ENCODE measurements at places on chromosomes 12 and 14.

DNA sequence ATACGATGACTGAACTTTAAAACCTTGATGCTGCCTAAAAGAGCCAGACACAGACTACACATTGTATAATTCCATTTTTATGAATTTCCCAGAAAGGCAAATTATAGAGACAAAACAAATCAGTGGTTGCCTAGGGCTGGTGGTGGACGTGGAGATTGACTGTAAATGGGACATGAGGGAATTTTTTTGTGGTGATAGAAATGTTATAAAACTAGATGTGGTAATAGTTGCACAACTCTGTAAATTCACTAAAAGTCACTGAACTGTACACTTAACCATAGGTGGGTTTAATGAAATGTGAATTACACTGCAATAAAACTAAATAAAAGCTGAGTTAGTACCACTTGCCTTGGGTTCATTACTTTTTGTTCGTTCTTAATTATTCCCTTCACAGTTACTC, 72.1 kb downstream of the PLEKHA5 start:
- DNase-seq = no peak

GRCh38 chr12:93015871-93016751, 87.0 kb upstream of the EEA1 start:
- no peak for DNase-seq

GRCh38 chr14:95833429-95833828, 43.2 kb upstream of the TUNAR start:
- no peak for DNase-seq

GRCh38 chr12:40194846-40195245, 30.0 kb upstream of the LRRK2 start:
- DNase-seq = no peak

DNA sequence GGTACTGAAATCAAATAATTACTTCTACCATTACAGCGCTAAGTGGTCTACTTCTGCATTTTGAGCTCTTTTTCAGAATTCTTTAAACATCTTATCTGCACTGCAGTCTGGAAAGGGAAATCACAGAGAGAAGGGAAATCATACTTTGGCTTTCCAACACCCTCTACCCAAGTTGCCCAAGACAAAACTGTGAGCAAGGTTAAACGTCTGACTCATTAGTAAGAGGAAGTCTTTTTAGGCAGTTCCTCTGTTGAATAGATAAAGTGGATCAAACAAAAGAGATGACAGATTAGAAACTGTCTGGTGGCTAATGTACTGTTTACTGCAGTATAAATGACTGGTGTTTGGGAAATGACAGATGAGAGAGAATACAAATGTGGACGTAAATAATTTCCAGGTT, 858.1 kb downstream of the NRXN3 start:
- DNase-seq = no peak

Measured in activated CD8-positive, alpha-beta memory T cell treated with anti-CD3 and anti-CD28 coated beads for 1 hour (primary cell).